ENCODE measurements at places on chromosomes 1 and 21. TPM values are rescaled to one million over a fixed set of nuclear protein-coding genes. Genes with fewer than 3 reads are reported as not detected.

- peak; percentile 65 for DNase-seq
These were observed 4.2 kb downstream of the TFAP2E start for GRCh38 chr1:35577071-35577998.

DNA sequence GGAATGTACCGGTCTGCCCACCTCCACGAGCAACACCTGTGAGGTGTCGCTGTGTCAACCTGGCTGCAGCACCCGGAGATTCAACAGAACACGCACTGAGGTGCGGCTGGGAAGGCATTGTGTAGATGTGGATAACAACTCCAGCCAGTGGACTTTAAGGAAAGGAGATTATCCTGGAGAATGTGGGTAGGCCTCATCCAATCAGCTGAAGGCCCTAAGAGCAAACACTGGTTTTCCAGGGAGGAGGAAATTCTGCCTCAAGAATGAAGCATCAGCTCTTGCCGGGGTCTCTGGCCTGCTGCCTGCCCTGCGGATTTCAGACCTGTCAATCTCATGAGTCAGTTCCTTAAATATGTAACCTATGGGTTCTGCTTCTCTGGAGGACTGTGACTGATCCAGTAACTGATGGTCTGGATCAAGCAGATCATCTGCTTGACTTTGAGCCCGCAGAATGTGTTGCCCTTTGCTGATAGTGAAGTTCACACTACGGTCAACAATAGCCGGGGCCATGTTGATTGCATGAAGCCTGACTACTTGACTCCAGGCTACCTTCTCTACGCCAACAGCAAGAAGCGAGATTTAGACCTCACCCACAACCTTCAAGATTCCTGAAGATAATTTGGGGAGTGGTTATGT is 15.9 kb upstream of the PRDM15 start:
- DNase-seq, result no peak

GRCh38 chr1:167762061-167762746 is 40.4 kb downstream of the MPZL1 start:
- no peak for DNase-seq

- no peak for DNase-seq
These were observed 856 bp downstream of the NRDC start for GRCh38 chr1:51877434-51878307.

DNA sequence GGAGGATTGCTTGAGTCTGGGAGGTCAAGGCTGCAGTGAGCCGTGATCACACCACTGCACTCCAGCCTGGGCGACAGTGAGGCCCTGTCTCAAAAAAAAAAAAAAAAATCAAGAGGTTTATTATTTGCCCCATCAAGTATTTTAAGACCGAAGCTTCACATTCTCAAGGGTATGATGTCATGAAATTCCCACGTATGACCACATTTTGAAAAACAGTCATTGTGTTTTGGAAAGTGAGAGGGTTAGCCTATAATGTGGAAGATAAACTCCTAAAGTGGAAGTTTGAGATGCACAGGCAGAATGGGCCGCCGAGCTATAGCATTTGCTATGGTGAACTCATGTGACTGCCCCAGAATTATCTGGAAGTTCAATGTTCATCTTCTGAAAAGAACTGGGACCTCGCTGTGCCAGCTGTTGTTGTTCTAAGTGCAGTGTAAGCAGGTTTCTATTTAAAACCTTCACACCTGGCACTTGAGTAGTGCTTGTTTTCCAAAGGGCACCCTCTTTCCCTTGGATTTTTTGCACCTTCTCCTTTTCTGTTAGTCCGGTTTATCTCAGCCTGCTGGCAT is 96.9 kb upstream of the SLC25A33 start:
- DNase-seq, result no peak

- no peak for DNase-seq
These were observed 49.8 kb downstream of the ITSN1 start for GRCh38 chr21:33691945-33692603.

DNA sequence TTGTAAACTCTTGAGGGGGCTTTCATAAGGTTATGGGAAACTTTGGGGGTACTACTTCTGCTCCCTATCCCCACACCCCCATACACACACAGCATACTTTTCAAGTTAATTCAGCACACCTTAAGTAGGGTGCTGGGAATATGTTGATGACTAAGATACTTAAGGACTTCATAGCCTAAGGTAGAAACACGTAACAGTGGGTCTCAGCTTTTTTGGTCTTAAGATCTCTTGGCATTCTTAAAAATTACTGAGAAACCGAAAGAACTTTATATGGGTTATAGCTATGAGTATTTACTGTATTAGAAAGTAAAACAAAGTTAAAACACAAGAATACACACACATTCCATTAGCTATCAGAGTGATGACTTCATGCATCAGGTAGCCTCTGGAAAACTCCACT is 2.1 kb downstream of the OTUD3 start:
- no peak for DNase-seq

DNA sequence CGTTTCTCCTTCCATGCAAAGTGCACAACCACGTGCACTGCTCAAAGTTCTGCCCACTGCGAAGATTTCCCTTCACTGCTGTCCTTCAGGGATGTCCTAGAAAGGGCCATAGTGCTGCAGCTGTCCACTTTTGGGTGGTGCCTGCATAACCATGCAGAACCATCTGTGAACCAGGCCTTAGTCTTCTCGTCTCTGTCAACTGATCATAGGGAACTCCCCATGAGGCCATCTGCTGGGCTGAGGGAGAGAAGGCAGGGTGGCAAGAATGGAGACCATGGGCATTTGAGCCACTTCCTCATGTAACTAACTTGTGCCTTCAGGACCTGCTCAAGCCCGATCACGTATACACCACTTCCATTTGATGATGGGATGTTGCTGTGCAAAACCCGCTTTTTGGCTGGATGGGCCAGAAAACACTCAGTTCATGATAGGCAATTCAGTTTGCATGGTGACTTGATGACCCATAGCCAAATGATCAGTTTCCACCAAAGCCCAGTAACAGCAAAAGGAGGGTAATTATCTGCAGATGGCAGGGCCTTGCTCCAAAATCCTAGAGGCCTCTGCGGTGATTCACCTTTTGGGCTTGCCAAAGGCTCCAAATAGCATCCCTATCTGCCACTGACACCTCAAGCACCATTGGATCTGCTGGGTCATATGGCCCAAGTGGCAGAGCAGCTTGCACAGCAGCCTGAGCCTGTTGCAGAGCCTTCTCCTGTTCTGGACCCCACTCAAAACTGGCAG is 9.5 kb downstream of the ST6GALNAC5 start:
- no peak for DNase-seq

GRCh38 chr1:25744140-25744581 is 55.8 kb upstream of the SELENON start:
- no peak for DNase-seq

DNA sequence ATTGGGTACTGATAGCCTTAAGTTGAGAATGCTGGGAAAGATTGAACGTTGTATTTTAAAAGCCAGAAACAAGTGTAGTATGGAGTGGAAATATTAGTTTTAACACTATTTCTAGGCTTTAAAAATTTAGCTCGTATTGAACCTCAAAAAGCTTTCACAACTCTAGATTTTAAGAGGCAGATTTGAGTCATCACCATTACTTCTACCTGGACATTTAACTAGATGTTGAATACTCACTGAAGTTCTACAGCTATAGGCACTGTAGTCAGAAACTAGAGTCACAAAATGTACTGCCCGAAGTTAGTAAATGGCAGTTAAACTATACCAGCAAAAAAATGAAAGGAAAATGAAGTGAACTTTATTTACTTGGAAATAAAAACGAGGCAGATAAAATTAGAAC is 96.5 kb downstream of the NEK7 start:
- DNase-seq, result no peak

GRCh38 chr1:183588827-183589226 is 1.4 kb downstream of the NCF2 start:
- DNase-seq, result no peak

DNA sequence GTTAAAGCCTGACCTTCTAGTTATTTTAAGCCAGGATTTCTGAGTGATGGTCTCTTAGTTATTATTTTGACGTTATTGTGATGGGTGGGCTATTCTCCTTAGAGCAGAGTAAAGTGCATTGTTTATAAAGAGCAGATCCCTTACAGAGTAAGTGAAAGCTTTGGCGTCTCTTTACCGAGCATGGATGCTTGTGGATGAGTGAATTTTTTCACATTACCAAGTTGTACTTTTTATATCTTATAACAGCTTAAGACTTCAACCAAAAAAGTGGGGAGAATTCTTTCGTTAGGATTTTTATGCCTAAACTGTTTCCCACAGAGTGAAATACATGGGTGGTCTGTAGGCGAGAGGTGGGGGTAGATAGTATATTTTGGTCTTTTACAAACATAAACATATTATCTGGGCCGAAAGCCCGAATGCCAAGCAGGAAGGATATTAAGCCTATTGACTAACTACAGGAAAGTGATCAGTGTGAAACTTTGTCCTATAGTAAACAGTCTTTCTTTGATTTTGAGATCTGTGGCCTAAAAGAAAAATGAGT is 279.1 kb upstream of the C1orf105 start:
- DNase-seq, result no peak

- no peak for DNase-seq
These were observed 39.6 kb downstream of the UBASH3A start for GRCh38 chr21:42443181-42443785.

DNA sequence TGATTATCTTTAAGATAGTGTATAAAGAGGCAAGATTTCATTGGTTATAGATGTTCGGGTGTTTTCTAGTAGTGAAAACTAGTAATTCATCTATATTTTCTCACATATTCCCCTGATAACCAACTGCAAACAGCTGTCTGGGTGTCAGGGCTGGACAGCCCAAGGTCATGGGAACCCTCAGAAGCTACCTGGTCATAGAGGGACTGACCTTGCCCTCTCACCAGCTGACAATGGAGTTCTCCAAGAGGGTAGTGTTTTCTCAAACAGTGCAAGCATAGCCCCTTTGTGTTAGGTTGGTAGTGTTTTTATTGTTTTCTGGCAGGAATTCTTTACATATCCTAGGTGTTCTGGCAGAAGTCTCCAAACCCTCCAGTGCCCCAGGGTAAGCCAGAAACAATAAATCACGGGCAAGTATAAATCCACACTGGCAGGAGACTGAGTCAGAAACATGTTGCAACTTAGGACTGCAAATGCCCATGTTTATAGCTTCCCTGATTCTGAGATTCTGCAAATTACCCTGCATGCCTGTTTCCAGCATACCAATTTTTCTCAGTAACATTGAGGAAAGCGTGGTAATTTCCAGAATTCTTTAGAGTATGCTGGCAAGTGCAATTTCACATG is 82.8 kb upstream of the ATP1A1 start:
- no peak for DNase-seq

- no peak for DNase-seq
These were observed 28.5 kb upstream of the PAXBP1 start for GRCh38 chr21:32800056-32800455.

- no peak for DNase-seq
These were observed 11.6 kb upstream of the NCMAP start for GRCh38 chr1:24544239-24544638.

- DNase-seq, result no peak
These were observed 113.7 kb upstream of the IFFO2 start for GRCh38 chr1:19070197-19070651.

DNA sequence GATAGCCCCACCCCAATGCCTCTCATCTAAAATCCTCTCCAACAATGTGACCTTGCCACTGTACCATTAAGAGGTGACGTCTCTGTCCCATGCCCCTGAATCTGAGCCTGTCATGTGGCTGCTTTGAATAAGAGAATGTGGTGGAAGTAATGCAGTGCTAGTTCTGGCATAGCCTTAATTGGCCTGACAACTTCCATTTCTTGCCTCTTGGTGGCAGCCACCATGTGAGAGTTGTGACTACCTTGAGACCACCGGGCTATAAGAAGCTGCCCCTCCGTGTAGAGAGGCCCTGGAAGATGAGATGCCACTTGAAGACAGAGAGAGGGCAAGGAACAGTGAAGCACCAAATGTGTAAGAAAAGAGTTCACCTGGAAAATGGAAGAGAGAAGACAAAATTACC is 95.4 kb downstream of the POFUT2 start:
- DNase-seq, result no peak

DNA sequence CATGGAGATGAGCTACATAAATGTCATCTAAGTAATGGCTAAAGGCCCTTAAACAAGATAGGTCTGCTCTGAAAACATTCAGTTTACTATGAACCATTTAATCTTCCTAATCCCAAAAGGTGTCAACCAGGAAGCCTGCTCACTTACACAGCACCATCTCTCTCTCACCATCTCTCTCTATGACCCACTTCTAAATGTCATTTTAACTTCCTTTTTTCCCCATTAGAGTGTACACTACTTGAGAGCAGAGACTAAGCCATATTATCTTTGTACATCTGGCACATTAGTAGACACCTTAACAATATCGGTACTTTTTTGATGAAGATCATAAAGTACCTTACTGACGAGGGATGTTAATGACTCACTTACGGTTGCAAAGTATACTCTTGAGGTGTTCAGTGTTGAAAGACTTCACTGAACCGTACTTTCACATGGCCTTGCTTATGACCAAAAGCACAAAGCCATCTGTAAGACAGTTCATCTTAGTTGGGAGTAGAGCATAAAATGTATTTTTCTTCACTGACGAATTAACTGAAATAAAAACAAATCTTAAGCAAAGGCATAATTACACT is 25.4 kb downstream of the FBXO42 start:
- DNase-seq, result no peak

Gene TMEM52
- total RNA-seq, result 6.0 TPM

Gene ELF3
- 33.9 TPM for total RNA-seq

Gene CRP
- total RNA-seq, result not detected

Gene TNFRSF4
- total RNA-seq, result 1.4 TPM

Gene BMP8B
- total RNA-seq, result 0.83 TPM

Gene CADM3
- 9.8 TPM for total RNA-seq

Gene ZNF691
- total RNA-seq, result 6.5 TPM

Gene MFSD2A
- 271 TPM for total RNA-seq

All from suprapubic skin (tissue), 4 donors.